Stimulated activated CD8-positive, alpha-beta memory T cell treated with anti-CD3 and anti-CD28 coated beads, Interleukin-2, amount 100 ng/mL, for 48 hours (primary cell): ENCODE measurements at places on chromosomes 7 and 10.

GRCh38 chr10:122113161-122113944 lies 124.4 kb downstream of the TACC2 start:
- no peak for DNase-seq

GRCh38 chr7:5419539-5420066 lies 4.0 kb downstream of the TNRC18 start:
- DNase-seq, result no peak

DNA sequence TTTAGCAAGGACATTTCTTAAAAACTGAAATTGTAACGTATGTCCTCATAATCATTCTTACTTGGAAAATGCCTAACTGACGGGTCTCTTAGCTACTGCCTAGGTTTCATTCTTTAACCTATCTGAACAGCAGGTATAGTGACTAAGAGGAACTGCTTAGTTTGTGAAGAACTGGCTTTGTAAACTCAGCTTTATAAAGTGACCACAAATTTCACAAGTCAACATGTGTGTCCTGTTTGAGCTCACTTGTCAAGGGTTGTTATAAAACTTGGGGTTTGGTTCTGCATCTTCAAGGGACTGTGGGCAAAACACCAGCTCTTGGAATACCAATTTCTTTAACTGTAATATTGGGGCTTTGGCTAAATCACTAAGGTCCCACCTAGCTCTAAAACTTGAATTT lies 32.2 kb downstream of the MRPS33 start:
- DNase-seq, result no peak

DNA sequence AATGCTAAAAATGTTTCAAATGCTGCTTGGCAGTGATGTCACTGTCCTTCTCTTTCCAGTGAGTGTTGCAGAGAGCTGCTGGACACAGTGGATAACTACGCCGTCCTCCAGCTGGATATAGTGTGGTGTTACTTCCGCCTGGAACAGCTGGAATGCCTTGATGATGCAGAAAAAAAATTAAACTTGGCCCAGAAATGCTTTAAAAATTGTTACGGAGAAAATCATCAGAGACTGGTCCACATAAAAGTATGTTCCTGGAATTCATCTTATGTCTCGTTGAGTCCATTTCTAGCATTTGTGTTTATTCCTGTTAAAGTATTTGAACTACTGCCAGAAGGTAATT lies 25.2 kb downstream of the NUB1 start:
- no peak for DNase-seq

DNA sequence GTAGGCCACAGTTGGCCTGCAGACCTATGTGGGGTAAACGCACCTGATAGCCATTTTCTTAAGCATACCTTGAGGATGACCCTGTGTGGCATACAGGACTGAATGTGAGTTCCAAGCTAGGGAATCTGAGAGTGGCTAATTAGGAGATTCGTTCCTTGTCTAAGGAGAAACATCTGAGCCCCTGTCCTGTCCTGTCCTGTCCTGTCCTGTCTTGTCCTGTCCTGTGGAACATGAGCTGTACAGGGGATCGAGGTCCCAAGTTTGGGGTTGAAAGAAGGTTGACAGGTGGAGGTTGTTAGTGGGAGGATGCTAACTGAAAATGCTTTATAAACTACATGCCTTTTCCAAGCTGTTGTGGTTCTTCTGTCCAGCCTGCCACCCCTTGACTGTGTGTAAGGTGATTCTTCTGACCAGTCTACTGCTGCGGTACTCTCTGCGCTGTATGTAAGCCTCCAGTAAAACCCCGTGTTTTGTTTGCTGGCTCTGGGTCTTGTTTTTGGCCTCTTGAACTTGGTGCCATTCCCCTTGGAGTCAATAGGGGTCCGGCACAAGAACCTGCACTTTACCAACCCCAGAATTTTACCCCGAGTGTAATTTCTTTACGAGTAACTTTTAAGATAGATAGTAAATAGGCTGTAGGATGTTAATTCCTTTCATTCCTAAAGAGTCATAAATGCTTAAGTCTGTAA lies 26.4 kb downstream of the ZNRF2 start:
- no peak for DNase-seq
